ENCODE measurements at places on chromosomes 1 and 21.

GRCh38 chr1:44296086-44296485 lies 59.0 kb downstream of the ERI3 start:
- DNase-seq, result no peak

DNA sequence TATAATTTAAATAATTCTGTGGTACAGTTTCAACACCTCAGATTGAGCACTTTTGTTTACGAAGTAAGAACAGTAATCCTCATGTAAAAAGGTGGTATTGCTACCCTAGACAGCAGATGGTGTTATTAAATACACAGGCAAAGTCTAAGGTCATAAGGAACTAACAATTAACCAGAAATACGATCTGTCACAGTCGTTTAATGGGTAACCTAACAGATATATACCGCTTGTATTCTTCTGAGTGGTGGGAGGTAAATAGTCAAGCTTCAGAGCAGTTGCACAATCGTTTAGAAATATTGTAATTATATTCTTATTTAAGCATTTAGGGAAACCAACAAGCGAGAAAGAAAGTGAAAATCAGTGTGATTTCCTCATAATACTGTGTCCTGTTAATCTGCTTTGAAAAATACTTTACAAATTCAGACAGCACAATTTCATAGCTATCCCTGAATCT lies 9.8 kb upstream of the IRF2BP2 start:
- no peak for DNase-seq

DNA sequence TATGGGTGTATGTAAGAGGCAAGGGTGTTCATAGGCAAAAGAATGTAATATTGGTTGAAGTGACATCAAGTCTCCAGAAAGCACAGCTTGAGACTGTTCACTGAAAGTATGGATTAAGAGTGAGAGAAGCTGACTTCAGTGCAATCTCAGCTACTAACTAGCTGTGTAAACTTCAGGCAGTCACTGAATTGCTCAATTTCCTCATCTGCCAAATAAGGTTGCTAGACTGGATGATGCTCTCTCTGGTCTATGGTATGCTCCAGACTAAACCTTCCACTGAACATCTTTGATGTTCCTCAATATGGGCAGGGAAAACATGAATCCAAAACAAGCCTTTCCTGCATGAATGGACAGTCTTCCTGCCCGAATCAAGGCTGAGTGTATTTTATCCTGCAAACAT lies 111.8 kb upstream of the USH2A start:
- DNase-seq, result no peak

- no peak for DNase-seq
Measured at GRCh38 chr1:41887365-41887764, 31.4 kb downstream of the HIVEP3 start.

- DNase-seq, result peak; percentile 82
Measured at GRCh38 chr1:153386500-153386901, 4.4 kb downstream of the S100A8 start.

DNA sequence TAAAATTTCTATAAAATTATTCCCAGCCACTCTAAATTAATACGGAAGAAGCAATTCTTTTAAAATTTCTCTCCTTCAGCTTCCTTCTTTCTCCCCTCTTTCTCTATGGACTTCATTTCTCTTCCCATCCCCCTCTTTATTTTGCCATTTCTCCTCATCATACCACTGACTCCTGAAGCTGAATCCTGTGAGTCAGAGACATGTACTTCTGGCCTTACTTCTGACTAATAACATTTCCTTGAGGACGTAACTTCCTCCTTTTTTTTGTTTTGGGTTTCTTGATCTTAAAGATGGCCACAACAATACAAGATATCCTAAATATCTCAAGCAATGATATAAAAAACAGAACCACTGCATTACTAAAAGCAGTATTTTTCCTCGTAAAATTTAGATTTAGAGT lies 63.6 kb upstream of the DENND1B start:
- no peak for DNase-seq

GRCh38 chr1:200034761-200035396 lies 7.4 kb downstream of the NR5A2 start:
- no peak for DNase-seq

DNA sequence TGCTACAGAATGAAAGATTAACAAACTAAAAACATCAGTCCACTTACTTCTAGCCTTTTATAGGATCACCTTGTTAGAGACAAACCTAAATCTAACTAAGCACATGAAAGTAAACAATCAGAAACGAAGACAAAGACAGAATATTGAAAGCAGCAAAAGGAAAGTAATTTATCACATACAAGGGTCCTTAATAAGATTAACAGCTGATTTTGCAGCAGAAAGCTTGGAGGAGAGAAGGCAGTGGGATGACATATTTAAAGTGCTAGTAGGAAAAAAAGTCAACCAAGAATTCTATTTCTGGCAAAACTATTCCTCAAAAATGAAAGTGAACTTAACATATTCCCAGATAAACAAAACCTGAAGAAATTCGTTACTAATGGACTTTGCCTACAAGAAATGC lies 286.4 kb downstream of the RWDD3 start:
- DNase-seq, result no peak

- peak; percentile 75 for DNase-seq
Measured at GRCh38 chr1:192516776-192517297, 58.7 kb upstream of the RGS1 start.

DNA sequence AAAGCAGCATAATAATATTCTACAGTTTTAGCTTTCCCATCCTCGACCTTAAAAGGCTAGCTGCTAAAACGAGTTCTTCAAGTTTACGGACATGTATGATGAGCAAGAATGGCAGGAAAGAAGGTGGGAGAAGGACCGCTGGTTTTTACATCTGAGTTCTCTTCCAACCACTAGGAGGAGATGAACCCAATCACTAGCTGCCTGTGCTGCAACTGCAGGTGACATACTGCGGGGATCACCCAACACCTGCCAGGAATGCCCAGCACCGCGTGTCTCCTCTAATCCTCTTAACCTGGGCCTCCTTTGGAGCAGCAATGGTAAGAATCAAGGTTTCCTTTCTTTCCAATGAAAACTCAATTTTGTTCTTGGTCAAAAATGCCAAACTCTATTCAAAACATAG lies 23.5 kb downstream of the TOR3A start:
- no peak for DNase-seq

DNA sequence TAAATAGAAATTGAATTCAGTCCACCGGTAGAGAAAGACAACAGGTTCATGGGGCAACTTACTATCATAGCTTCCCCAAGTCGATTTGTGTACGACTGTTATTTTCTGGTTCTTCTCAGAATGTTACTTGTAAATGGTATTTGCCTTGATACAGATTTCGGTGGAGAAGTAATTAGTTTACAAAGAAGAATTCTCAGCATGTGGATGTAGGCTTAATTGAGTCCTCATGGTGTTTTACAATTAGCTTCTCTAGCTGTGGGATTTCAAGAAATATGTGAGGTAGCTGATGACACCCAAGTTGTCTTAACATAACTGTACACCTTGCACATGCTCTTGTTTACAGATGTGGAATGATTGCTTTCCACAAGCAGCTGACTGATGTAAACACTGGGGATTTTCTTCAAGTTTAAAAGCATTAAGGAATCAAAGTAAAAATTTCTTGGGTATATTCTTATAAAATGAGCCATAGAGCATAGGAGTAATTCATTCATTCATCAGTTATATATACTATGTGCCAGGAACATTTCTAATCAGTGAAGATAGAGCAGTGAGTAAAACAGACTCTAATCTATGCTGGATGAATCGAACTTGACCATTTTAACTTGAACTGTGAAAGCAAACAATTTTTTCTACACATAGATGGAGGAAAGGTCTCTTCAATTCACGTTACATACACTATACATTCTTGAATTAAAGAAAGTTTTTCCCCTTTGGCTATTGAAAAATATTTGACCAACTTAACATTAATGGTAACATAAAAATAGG lies 1.4 kb downstream of the MACO1 start:
- DNase-seq, result peak; percentile 50

DNA sequence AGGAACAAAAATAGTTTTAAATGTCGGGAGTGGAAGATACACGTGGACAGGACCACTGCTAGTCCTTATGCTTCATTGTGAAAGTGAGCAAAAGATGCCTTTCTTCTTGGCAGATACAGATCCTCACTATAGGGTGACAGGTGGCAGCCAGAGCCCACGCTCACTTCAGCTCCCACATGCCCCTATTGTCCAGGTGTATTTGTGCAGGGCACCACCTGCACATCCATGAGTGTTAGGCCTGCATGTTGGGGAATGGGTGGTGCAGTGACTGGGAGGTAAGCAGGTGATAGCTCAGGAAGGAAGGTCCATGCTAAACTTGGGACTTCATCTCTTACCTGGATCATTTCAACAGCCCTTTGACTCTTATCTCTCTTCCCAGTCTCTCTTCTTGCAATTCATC lies 27.4 kb downstream of the SLC5A9 start:
- no peak for DNase-seq

Data from pons (tissue), 1 donor.